NCI-H526 (cell line): ENCODE measurements at places on chromosomes 5 and 9.
A peak's percentile ranks its signal among the peaks of the same experiment; 100 is the strongest.

DNA sequence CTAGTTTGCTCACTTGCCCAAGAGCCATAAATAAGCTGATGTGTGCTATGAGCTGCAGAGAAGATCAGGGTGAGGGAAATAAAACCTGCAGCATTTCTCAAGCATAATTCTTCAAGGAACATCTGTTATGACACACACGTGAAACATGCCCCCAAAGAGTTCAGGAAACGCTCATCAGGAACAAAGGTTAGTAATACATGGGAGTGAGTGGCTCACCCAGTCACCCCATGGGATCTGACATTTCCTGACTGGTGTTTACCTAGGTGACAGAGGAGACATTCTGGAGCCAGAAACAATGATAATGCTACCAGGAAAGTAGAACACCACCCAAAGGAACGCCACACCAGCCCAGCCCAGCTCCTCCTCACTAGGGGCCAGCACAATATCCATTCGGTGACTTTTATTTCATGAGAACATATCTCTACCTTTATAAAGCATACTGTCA, 66.0 kb downstream of the FRMD3 start:
- no peak for DNase-seq

GRCh38 chr5:113038714-113039113, 62.1 kb downstream of the DCP2 start:
- no peak for DNase-seq

- DNase-seq = peak; percentile 85
Observed at GRCh38 chr5:14948383-14948782, 76.8 kb upstream of the ANKH start.

DNA sequence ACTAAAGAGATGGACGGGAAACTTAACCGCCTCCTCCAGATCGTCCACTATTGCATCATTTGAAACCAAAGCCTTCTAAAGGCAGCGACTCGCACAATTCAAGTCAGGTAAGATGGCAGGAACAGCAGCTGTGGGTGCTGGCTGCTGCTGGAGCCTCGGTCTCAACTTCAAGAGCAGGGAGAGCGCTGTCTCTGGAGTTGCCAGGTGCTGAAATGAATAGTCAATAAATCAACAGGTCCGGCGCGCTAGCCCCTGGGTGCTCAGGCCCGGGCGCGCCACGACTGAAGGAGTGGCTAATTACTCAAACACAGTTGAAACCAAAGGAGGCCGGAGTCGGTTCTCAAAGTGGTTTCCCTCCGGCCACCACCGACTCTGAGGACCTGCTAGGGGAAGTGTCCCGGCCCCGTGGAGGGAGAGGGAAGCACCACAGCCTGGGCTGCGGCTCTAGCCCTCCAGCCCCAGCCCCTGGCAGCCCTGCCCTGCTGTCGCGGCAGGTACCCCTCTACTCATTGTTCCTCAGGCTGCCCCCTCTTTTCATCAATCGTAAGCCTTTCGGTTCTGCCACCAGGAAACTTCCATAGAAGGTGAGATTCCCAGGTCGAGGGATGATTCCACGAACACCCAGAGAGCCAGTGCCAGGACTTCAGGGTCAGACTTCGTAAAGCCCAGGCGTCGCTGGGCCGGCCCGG, 804 bp downstream of the TTC39B start:
- DNase-seq = peak; percentile 86

- DNase-seq = no peak
Observed at GRCh38 chr9:2657427-2657826, 35.8 kb downstream of the VLDLR start.

- DNase-seq = no peak
Observed at GRCh38 chr9:437574-438001, 222.9 kb downstream of the DOCK8 start.

GRCh38 chr5:148685520-148686134, 31.3 kb upstream of the HTR4 start:
- peak; percentile 9 for DNase-seq

DNA sequence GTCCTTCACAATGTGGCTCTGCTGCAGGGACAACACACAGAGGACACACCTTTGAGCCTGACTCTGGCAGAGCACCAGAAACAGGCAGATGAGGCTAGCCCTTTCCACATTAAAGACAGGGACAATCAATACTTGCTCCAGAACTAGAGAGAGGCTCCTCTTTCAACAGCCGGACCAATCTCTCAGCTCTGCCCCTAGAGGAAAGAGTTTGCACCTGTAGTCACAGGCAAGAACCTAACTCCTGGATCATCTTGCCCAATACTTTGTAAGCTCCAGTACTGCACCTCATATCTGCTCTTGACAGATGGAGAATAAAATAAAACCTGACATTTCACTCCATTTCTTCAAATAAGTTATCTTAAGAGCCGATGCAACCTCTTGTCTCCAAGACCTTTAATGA, 52.1 kb downstream of the EPB41L4A start:
- DNase-seq = peak; percentile 5

DNA sequence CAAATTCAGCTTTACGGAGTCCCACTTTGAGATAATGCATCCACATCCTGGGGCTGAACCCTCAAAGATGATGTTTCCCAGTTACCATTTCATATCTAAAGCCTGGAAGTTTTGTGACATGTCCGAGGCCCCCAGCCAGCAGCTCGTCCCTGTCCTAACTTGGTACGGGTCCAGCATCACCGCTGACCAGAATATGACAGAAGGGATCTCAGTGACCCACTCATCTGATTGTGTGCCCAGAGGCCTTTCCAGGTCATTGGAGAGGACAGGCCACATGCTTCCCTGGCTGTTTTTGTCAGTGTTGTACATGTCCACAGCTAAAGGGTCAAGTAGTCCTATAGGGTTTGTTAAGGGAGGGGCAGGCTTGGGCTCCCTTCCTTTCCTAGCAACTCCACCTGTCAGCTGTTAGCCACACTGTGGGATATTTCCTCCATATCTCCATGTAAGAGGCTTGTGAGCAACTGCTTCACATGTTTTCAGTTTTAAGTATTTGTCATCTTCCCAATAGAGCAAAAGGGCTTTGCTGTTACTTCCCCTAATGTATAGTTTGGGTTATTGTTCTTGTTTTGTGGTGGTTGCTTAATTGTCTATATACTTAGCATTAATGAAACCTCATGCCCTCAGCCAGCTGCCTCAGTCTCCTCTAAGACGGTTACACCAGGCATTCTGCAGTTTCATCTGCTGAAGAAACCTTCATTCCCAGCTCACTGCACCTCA, 33.4 kb downstream of the SECISBP2 start:
- no peak for DNase-seq

GRCh38 chr5:80656425-80656824, 1.6 kb upstream of the DHFR start:
- no peak for DNase-seq

DNA sequence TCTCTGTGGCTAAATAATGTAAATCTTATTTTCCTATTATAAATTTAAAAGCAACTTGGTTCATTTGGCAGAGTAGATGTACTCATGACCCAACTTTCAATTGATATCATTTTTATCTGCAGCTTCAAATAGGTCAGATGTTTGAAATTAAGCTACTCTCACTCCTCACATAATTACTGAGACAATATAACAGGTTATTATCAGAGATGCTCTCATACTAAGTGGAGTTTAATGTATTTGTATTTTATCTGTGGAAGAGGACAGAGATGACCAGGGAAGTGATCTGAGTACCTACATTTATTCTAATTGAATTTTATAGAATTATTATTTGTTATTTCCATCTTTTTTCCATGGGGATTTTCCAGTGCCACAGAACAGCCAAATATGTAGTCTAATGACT, 177.4 kb upstream of the PRLR start:
- DNase-seq = no peak

DNA sequence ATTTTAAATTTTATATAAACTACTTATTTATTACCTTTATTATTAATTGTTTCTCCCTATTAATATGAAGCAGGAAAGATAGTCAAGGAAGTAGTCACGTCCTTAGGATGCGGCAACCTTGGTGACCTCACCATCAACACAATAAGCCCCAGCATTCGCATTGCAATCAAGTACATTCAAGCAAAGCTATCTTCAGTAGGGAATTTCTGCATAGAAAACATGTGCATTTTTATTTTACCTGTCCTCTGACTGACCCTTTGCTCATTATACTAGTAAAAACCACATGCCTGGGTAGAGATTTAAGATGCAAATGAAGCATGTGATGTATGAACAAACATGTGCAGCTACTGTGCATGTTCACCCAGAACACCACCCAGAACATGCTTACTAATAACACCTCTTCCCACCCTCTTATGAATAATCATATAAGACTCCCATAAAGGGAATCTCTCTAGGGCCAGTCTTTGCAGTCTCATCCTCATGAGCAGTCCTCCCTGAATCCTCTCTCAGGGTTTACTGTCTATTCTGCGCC, 869.6 kb downstream of the TAF11L14 start:
- DNase-seq = no peak

DNA sequence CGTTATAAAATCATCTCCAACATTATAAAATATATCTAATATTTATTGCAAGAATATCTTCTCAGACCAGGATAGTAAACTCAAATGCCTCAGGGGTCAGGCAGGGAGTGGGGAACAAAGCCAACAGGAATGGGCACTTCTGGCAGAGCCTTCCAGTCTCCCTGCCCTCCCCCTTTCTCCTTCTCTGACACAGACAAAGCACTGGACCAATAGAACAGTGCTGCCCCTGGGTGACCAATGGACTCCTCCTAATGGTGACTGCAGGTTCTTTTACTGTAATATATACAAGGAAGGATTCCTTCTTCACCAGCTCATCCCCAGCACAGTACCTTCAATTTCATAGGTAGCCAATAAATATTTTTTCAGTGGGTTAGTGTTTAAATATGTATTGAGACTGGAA, 31.1 kb upstream of the MAMDC2 start:
- no peak for DNase-seq

DNA sequence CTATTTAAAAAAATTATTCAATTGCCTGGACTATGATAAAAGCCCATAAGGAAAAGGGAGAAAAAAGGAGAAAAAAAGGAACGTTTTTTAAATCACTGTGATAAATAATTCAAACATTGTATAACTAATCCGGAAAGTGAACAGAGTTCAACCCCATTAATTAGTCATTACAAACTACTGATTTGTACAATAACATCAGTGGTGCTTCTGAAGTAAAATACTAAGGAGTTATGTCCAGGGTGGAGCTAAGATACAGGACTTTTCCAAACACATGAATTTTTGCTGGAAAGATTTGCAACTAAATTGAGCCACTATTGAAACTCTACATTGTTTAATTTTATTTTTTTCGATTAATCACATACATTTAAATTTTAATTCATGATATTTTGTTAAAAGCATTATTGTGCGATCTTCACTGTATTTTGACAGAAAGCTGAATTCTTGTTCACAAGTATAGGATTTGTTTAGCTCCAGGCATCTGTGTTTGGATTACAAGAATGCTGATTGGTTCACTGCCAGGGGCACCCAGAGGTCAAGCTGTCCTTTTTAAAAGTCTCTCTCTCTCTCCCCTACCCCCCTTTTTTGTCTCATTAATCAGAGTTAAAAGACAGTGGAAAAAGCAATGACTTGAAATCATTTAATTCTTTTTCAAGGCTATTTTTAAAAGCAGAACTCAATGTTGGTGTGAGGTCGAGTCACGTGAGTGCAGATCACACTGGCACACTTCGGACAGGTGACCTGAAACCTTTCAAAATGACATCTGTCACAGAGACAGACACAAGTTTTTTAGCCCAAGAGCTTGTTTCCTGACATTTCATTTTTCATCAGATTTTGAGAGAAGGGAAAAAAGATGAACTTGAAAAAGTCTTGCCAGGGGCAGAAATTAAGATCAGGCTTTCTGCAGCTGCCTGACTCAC, 387.3 kb downstream of the NR2F1-AS1 start:
- no peak for DNase-seq

DNA sequence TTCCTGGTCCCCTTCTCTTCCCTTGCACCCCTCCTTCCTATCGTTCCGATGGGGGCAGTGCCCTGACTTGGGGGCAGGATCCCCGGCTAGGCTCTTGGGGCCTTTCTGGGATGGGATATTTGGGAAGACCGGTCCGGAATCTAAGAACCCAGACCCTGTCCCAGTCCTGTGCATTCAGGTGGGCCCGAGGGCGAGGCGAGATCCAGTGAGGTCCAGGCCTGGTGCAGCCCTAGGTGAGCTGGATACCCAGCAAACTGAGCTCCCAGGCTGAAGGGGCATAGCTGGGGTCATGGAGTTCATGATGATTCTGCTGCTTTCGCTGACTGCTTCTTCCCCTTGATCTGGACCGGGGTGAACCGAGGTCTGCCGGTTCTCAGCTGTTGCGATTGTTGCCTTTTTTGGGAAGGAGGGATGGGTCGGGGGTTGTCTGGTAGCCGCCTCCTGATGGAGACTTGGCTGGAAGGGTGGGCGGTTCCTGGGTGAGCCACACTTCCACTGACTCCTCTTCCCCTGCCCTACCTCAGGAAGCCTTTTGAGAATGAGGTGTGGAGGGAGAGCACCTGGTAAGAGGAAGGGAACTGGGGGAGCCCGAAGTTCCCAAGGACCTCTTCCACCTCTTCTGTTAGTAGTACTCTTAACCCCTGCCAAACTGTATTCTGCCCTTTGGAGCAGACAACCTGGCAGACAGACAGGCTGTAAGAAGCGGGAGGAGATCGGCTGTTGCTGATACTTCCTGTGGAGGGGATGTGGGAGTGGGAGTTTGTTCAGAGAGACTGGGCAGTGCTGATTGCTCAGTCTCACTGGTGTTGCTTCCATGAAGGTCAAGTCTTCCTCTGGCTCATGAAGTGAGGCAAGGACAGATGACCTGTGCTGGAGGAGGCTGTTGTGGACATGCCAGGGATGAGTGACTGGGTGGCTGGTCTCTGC, 1.0 kb downstream of the LRRC8A start:
- no peak for DNase-seq

- DNase-seq = no peak
Observed at GRCh38 chr5:120841830-120842229, 377.7 kb downstream of the PRR16 start.

DNA sequence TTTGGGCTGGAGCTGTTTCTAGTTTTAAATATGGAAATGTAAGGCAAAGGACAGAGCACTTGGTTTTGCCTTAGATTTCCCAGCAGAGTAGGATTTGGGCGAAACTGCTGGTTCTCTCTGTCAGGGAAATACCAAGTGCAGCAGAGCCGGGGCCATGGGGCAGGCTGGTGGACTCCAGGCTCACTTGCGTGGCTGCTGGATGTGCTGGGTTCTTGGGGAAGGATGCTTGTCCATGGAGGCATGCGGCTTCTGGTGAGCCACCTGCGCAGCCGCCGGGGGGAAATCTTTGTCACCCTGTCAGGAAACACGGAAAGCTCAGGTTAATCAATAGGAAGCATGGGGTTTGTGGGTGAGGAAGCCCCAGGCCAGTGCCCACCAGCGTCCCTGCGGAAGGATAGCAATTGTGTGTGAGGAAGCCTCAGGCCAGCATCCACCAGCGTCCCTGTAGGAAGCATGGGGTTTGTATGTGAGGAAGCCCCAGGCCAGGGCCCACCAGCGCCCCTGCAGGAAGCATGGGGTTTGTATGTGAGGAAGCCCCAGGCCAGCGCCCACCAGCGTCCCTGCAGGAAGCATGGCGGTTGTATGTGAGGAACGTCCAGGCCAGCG, 80.1 kb downstream of the DAP start:
- DNase-seq = no peak

DNA sequence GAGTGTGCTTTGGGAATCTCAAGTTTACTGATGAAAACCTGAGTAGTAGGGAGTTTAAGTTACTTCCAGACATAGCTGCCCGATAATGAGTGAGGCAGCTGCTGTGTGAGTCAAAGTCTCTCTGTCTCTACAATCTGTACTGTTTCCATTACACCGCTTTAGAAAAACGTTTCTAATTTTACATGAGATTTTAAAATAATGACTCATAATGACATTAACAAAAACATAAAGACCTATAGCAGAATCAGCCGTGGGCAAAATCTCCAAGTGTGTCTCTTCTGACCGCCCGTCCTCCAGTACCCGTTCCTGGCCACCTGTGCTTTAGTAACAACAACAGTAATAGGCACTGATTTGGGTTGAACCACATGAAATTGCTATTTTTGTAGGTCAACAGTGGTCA, 69.6 kb upstream of the PRRC1 start:
- DNase-seq = no peak
